ENCODE measurements at places on chromosomes 2 and 18.

DNA sequence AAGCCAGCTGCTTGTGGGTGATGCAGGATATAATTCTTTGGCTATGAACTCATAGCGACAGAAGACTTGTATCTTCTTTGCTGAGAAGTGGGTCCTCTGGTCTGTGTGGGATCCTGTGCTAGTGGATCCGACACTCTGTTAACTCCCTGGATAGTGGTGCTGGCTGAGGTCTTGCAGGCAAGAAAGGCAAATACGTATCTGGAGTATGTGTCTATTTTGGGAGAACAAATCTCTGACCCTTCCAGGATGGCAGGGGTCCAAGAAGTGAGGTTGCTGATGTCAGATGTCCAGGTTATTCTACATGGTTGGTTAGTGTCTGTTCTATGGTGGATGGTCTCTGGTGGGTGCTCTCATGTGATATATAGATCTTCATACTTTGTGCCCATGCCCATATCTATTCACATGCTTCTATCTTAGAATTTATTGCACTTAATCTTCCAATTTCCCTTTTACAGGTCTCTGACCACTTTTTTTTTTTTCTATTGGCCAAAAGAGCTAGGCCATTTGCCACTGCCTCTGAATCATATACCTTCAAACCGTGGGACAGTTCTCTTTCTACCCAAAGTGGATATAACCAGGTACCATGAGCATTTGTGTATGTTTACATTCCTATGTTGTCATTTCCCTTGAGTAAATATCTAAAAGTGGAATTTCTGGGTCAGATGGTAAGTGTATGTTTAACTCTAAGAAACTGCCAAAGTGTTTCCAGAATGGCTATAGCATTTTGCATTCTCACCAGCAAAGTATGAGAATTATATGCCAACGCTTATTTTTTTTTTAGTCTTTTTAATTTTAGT, 45.1 kb upstream of the RBMS1 start:
- no peak for DNase-seq

DNA sequence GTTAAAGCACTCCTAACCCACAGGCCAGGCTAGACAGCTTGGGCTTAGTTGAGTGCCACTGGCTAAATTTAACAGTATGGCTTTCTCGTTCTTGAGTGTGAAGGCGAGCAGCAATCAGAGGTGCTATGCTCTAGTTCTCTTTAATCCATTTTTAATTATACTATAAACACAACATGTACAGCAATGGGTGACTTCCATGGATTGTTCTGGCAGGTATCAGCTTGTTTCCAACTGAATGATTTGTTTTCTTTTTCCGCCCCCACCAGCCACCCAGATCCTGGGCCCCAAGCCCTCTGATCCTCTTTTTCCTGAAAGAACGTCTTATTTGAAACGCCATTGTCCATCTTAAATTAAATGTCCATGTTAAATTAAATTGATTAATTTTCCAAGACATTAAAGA, 244.8 kb downstream of the IKZF2 start:
- no peak for DNase-seq

GRCh38 chr2:101508636-101509035, 33.7 kb upstream of the RFX8 start:
- DNase-seq: no peak

GRCh38 chr2:137383391-137383790, 580.9 kb upstream of the HNMT start:
- no peak for DNase-seq

DNA sequence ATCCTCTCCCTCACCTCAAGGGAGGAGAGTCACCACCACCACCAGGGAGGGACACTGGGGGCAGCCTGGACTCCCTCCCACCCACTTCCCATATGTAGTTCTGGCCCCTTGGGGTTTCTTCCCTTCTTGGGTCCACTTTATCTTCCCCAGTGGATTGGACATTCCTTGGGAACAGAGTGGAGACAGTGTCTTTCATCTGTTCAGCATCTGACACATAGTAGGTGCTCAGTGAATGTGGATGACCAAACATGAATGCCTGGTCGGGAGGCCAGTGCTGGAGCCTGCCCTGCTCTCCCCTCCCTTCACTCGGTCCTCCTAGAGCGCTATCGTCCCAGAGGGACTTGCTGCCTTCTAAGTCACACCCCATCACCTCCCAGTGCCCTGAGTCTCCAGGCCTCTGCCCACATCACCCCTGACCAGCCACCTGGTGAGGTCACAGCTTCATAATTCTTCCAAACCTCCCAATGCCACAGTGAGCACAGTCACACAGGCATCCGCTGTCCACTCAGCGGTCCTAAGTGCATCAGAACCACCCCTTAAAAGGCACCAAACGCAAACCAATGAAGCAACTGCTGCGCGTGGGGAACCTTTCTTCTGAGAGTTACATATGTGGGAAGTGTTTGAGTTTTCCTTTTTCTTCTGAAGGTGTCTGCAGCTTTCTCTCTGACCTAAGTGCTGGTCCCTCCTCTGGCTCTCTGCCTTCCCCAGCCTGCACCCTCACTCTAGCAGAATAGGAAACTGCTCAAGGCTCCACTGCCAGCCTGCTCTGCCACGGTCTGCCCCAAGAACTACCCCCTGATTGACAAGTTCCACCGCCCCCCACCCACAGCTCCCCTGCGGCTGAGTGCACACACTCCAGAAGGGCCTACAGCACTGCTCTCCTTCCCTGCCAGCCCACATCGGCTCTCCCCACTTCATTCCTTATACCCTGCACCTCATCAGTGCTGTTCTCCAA, 7.2 kb upstream of the SFXN5 start:
- no peak for DNase-seq

- no peak for DNase-seq
Observed at GRCh38 chr18:7958081-7958896, 391.2 kb downstream of the PTPRM start.

- DNase-seq: no peak
Observed at GRCh38 chr2:242019344-242019743, 149.8 kb downstream of the RTP5 start.

DNA sequence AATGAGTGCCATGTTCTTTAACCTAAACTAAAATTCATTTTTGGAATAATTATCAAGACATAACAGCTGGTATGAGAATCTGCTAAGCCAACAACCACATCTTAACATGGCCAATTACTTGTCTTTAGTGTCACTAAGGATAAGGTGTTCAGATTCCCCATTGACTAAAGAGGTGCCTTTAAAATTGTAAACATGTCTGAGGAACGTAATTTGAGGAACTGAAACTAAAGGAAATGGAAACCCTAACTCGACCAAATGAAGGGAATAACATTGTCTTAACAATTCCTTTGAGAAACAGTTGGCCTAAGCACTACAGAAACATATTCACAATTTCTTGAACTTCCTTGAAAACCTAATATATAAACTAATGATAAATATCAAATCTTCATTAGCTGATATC, 355.4 kb upstream of the GULP1 start:
- no peak for DNase-seq

GRCh38 chr2:149315461-149315860, 14.9 kb upstream of the LYPD6 start:
- no peak for DNase-seq

- DNase-seq: peak; percentile 92
Observed at GRCh38 chr2:235638541-235639427, 144.9 kb downstream of the AGAP1 start.

- DNase-seq: no peak
Observed at GRCh38 chr2:141439524-141439923, 691.3 kb downstream of the LRP1B start.

GRCh38 chr18:6683112-6683876, 46.2 kb upstream of the ARHGAP28 start:
- DNase-seq: no peak

DNA sequence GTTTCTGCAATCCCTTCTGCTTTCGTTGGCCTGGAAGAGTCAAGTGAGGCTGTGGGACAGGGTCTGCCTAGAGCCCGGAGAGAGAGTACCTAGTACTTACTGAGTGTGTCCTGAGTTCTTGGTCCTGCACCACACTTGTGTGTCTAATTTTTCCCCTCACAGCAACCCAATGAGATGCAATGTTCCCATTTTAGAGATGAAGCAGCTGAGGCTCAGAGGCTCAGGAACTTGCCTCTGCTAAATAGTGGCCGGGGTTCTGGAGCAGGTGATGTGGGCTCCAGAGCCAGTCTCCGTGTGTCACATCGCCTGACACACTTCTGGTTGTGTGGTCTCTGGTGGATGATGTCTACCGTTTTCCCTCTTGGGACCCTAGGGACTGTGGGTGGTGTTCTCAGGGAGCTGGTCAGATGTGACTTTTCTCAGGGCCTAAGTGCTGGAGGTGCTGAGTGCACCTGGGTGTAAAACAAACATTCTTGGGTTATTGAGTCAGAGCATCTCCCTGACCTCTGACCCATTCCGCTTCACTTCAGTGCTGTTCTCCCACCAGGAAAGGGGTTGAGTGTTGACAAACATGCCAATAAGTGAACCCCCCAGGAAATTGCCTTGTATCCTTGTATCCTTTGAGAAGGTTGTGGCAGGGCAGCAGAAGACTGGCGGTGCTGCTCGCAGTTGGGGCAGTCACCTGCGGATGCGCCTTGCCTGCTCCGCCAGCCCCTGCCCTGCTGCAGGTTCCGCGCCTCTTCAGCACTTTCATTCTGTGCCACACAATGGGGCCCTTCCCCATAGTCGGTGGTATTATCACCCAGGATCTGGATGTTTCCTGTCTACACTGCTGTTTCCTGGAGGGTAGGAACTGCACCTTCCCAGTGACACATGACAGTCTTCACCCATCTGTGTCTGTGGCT, 32.1 kb downstream of the HK2 start:
- DNase-seq: no peak

DNA sequence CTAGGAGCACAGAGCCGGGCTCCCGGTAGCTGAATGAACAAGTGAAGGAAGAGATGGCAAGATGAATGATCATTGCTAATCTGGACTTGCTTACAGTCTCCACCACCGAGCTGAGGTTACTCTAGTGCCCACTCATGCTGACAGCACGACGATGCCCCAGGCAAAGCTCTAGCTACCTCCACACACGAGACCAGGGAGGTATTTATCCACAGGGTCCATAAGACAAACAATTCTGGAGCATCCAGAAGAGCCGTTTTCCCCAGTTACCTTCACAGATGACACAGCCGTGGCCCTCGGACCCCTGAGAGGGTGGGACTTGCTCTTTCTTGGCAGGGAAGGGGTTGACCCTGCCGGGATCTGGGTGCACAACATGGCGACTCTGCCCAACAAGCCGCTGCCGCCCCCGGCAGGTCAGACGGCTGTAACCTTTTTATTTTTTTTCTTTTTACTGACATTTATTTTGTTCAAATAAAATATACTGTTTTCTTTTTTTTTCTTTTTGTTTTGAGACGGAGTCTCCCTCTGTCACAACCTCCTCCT, 120.3 kb downstream of the PXDN start:
- no peak for DNase-seq

DNA sequence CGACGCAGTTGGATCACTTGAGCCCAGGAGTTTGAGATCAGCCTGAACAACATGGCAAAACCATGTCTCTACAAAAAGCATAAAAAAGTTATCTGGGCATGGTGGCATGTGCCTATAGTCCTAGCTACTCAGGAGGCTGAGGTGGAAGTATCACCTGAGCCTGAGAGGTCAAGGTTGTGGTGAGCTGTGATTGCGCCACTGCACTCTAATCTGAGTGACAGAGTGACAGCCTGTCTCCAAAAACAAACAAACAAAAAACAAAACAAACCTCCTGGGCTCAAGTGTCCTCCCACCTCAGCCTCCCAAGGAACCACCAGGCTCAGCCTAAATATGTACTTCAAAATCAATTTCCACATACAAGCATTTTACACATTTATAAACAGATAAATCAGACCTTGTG, 83.8 kb downstream of the STRN start:
- DNase-seq: no peak

GRCh38 chr2:156327835-156328695, 4.5 kb downstream of the NR4A2 start:
- no peak for DNase-seq

- DNase-seq: no peak
Observed at GRCh38 chr2:179853108-179853507, 8.3 kb downstream of the ZNF385B start.

GRCh38 chr18:79924814-79925731, 26.4 kb downstream of the SLC66A2 start:
- peak; percentile 32 for DNase-seq

GRCh38 chr2:3223080-3223923, 154.3 kb downstream of the EIPR1 start:
- DNase-seq: no peak

GRCh38 chr18:13726972-13727331, 479 bp downstream of the RNMT start:
- no peak for DNase-seq

GRCh38 chr2:122927710-122928557, 1097.2 kb upstream of the CNTNAP5 start:
- DNase-seq: peak; percentile 10

- no peak for DNase-seq
Observed at GRCh38 chr18:63140038-63140450, 179.5 kb downstream of the BCL2 start.

DNA sequence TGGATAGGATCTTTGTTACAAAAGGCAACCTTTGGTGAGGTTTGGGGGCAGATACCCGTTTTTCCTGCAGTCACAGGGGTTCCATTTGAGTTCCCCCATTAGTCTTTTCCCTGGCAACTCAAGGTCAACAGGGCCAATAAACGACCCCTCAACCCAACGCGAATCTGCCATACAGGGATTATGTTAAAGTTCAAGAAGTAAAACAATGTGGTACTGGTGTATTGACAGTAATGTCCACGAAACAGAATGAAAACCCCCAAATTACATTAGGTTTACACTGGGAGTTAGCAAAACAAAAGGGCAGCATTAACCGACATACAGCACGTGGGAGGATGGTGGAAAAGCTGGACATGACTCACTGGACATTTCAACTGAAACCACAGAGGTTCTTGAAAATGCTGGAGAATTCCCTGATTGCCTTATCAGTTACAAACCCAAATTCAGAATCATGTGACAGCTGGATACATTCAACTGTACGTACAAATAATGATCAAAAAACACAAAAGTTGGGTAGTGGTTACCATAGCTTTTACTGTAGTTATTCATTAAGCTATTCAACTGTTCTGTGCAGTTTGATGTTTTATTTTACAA, 4.9 kb upstream of the IMP4 start:
- DNase-seq: no peak

Measured in globus pallidus (tissue), 1 donor.